ENCODE measurements at places on chromosomes 13 and 19.
A peak's percentile ranks its signal among the peaks of the same experiment; 100 is the strongest.

GRCh38 chr19:49328741-49329140 lies 3.8 kb upstream of the SLC6A16 start:
- no peak for DNase-seq

GRCh38 chr19:48415395-48415794 lies 21.9 kb downstream of the GRIN2D start:
- peak; percentile 41 for DNase-seq

GRCh38 chr19:3360421-3361383 lies 5.7 kb upstream of the NFIC start:
- peak; percentile 75 for DNase-seq

GRCh38 chr19:10769533-10770491 lies 51.9 kb downstream of the DNM2 start:
- peak; percentile 90 for DNase-seq

DNA sequence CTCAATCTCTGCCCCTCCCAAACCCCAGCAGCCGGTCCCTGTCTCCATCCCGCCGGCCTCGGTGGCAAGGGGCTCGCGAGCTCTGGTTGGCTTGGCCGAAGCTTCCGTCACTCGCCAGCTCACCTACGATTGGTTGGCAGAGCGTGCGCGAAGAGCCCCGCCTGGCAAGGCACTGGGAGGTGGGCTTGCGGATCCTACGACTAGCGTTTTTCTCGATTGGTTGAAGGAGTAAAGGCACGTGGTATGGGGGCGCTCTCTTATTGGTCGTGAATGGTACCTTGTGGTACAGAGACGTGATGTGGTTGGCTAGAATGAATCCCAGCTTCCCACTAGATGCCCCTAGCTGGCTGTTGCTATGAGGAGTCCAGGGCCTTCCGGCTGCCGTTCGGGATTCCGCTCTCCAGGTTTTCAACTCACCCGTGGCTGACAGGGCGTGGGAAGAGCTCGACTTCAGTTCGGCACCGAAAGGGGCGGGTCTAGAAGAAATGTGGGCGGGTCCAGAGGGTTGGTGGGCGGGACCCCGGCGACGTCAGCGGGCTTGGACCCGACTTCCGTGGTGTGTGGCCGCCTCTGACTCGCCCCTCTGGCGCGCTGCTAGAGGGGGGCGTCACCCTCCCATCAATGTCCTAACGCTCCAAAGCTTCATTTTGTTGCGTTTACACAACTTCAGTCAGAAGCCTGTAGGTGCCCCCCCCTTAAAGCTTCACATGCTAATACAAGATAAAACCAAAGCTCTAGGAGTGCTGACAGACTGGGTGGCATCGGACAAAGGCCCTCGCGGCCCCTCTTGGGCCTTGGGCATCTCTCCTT lies 847 bp upstream of the RAP2A start:
- DNase-seq: peak; percentile 100

DNA sequence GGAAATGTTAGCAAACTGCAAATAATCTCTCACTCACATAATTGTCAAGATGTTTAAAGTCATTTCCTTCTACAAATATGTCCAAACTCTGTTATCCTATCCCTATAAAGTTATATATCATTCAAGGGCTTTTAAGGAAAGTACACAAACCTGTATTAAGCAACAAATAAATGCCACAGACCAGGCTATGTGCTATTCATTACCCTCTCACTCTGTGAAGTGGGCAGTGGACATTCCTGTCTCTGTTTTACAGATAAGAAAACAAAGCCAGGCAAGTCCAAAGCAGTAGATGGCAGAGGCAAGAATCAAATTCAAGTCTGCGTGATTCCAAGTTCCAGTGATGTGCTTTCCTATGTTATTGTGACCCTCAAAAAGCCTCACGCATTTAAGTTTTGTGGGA lies 140.6 kb downstream of the LHFPL6 start:
- no peak for DNase-seq

GRCh38 chr13:112724788-112725345 lies 35.0 kb downstream of the ATP11A start:
- no peak for DNase-seq

DNA sequence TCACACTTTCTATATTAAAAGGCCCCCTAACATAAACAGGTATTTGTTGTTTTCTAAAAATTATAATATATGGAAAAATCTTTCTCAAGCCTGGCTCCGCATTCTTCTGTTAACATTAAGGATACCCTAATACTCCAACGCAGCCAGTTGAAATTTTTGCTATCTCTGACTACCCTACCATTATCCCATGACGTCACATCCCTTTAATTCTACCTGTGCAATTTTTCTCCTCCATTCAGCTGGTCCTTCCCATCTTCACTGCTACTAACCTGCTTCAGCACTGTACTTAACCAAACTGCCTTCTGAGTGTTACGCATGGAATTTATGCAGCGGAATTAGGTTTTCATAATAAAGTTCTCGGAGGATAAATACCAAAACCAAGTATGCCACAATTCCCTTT lies 1.0 kb downstream of the MRPS31 start:
- no peak for DNase-seq

DNA sequence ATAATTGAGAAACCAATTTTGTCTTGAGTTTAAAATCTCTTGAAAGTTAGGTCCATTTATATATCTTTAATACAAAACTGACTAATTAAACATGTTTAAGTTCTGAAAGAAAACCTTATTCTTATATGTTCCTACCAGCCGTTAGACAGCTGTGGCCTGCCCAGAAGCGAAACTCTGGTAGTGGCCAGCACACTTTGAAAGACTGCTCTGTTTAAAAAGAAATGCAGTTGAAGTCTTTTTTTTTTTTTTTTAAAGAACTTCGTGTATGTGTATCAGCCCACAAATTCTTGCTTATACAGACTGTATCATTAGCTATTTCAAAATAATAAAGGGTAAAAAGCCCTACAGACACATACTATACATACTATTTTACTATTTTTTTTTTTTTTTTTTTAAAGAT lies 34.0 kb downstream of the KCTD4 start:
- no peak for DNase-seq

DNA sequence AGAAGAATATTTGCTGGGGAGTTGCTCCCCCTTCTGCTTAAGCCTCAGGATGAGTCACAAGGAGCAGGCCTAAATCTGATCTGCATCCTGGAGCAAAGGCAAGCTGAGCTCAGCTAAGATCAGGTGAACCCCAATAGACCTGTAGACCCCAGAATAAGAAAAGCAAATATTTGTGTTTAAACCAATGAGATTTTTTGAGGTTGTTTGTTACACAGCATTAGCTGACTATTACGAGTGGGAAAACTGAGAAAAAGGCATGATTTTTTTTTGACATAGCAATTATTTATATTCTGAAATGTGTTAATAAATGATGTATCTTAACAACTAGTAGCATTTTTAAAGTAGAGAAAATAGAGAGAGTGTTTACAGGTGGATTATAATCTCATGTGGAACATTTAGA lies 45.1 kb downstream of the ADGRE3 start:
- DNase-seq: no peak

DNA sequence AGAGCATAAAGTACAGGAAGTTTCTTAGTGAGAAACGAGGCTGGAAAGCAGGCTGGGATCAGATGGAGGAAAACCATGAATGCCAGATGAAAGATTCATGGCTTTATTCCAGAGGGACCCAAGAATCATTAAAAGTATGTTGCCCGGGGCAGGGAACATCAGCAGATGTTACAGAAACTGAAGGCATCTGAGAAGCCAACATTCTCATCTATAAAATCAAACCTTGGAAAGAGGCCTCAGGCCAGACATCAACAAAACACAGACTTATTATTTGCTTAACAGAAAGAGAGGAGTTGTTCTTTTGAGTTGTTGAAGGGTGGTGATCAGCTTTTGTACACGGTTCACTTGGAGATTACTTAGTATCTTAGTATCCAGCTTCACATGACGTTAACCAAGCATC lies 543.6 kb downstream of the RFC3 start:
- no peak for DNase-seq

DNA sequence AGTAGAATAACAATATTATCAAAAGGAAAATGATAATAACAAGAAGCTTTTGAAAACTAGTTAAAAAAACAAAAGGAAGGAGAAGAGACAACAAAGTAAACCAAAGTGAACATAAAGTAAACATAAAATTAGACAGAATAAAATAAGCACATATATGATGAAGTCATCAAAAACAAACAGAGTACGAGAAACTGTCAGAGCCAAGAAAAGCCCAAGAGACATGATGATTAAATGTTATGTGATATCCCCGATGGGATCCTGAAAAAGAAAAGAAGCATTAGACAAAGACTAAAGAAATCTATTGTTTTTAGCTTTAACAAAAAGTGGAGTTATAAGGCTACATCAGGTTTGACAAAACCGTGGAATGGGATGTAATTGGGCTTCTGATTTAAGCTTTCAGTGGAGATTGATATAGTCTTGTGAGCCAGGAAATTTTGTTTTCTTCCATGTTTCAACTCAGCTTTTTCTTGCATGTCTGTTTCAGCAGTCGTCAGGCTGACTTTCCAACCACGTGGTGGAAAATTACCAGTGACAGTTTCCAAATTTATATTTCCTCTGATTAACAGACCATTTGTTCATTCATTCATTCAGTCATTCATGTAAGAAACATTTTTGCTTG lies 64.9 kb downstream of the KL start:
- DNase-seq: no peak

DNA sequence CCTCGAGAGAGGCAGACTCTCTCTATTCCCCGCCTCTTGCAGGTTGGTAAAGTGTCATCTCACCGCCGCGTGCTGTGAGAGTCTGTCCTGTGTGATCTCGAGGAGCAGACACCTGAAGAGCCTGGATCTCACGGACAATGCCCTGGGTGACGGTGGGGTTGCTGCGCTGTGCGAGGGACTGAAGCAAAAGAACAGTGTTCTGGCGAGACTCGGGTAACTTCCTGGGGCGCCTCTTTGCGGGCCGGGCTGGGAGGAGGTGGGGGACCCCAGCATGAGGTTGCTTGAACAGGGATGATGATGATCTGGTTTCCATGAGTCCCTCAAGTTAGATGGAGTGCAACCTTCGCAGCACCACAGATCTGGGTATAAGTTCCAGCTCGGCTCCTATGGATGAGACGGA lies 67.0 kb downstream of the NLRP5 start:
- DNase-seq: no peak

DNA sequence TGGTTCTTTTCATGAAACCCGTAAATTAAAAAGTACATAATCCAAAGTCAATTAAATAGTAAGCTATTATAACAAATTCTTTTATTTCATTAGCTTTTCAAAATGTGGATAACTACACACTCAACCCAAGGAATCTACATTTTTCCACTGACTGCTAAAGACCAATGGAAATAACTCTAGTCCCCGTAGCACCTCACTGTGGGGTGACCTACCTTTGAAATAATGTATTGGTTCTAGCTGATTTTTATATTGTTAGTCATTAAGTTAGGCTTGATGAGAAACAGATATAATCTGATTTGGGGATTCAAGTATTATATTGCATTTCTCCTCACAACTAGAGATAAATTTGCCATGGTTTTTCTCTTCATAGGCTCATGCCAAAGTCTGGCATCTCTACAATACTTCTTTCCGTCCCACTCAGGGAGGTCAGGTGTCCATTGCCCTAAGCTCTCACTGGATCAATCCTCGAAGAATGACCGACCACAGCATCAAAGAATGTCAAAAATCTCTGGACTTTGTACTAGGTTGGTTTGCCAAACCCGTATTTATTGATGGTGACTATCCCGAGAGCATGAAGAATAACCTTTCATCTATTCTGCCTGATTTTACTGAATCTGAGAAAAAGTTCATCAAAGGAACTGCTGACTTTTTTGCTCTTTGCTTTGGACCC lies 37.3 kb downstream of the KL start:
- no peak for DNase-seq

- no peak for DNase-seq
Measured at GRCh38 chr13:113561417-113562084, 23.0 kb upstream of the TFDP1 start.

DNA sequence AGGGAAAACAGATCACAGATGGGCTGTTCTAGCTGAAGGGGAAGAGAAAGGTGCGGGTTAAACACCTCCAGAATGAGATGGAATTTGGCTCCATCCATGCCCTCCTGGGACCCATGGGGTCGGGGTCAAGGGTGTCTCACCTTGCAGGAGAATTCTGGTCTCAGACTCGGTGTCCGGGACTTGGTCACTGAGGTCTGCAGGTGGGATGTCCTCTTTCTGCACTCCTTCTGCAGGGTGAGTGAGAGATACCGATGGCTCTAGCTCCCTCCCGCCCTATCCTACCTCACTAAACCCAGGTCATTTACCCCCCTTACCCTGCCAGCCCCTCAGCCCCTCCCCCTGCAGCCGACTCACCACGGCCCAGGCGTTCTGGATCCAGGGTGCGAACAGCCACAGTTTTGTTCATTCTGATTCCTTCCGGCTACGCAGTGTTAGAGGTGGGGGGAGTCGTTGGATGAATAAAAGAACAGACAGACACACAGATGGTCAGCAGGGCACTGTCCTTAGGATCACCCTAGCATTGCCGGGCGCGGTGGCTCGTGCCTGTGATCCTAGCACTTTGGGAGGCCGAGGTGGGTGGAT lies 24.1 kb downstream of the C3 start:
- no peak for DNase-seq

- DNase-seq: no peak
Measured at GRCh38 chr13:44322928-44323327, 50.7 kb upstream of the SERP2 start.

- no peak for DNase-seq
Measured at GRCh38 chr13:20974981-20975585, 72.5 kb upstream of the XPO4 start.

DNA sequence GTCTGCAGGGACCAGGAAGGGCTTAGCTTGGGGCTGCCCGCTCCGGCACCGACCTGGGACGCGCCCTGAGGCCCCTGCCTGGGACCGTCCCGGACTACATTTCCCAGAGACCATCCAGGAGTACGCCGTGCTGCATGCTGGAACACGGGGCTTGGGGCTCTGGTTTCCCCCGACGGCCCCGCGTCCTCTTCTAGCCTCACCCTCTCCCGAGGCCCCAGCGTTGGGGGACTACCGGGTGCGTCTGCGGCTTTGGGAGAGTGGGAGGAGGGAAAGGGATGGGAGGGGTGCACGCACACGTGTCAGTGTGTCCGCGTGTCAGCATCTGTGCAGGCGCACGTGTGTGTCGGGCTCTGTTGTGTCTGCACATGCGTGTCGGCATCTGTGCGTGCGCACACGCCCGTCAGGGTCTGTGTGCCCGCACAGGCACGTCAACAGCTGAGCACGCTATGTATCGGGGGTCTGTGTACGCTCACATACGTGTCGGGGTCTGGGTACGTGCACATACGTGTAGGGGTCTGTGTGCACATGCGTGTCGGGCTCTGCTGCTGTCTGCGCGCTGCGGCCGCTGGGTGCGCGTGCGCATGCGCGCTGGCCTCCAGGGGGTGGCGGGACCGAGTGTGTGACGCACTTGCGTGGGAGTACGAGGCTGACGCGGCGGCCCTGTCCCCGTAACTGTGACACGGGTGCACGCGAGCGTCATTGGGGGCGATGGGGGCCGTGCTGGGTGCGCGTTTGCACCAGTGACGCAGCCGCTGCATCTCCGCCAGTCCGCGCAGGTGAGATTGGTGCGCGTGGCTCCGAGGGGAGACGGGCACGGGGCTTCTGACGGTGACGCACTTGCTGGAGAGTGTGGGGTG lies at the start of gene ZNF331:
ZNF331 (plus strand) TSS at position 625 of the 857 bp plus-strand sequence. CDS start 31,232 bp downstream, outside the sequence.
- peak; percentile 68 for DNase-seq

Data from pons (tissue), 1 donor.